ENCODE measurements at places on chromosomes 4 and X.

DNA sequence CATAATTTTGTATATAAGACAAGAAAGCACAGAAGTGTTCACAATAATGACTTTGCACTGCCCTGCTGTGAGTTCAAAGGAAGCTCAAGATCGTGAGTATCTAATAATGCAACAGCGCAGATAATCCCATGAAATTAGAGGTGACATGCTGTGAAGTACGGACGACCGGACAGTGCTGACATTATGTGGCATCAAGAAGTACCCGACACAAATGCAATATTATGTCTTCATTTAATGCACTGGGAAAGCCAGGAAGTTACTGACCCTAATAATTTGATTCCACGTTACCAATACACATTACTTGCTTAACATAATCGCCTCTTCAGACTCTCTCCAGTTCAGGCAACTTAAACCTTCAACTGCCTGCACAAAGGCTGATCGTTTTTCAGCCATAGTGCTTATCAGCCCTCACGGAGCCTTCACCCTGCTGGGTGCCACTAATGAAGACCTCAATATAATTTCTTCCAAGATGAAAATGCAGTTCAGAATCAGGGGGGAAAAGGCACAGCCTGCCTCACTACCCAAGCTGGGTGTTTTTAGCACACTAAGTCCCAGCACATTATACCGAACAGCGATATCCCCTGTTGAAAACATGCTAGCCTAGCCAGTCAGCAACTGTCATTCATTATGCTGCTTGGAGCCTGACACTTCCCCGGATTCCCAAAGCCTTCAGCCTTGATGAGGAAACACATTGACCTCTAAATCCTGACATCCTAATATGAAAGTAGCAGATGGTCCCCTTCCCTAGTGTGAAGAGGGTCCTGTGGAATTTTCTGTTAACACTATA is 56.1 kb downstream of the SLC7A11 start:
- no peak for DNase-seq

DNA sequence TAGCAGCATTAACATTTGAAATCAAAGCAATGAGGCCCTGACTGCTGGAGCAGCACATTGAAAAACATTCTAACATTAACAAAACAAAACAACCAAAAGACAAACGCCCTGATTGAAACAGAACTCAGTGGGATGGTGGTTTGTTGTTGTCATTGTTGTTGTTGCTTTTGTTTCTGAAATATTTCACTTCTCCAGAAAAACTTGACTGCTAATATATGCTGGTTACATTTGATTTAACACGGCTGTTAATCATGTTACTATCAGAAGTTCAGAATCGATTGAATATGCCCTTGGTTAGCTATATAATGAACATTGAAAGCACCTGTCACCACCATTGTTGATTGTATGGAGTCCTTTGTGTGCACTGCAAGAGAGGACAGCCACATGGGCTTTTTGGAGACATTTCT is 790.4 kb upstream of the GALNTL6 start:
- DNase-seq: no peak

DNA sequence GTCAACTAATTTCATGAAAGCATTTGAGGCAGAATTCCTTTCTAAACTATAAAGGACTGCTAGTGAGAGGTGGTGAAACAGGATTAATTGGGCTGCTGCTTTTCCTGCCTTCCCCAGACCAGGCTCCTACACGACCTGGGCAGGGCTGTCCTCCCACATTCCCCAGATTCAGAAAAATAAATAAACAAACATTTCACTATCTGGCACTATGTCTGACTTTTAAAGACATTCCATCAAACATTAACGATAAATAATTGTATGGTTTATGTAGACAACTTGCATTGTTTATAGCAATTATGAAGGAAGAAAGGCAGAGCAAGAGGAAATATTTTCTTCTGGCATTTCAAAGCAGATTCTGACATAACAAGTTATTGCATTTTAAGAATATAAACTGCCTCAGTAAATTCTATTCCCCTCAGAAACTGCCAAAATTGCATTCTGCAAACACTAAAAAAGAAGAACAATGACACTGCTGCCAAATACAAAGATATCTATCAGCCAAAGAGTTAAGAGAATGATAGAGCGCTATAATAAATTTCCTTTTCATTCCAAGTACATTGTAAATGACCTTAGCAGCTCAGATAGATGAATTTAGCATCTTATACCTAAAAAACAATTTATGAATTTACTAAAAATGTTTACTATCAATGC is 214.7 kb upstream of the INTU start:
- no peak for DNase-seq

- DNase-seq: no peak
Observed at GRCh38 chr4:59570860-59571476, 1629.2 kb upstream of the ADGRL3 start.

DNA sequence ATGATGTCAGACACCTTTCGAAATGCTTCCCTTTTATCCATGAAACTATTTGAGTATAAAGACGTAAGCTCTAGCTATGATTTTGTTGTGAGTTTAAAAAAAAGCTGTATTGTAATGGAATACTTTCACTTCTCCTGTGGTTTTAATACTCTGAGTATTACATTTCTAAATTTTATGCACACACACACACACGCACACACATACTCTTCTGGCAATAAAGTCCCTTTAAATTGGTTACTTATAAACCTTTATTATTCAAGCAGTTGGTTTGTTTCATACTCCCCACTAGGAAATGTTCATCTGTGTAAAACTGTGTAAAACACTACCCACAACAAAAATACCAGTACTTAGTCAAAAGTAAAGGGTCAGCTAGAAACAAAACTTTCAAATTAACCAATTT is 18.2 kb downstream of the VAMP7 start:
- DNase-seq: no peak

DNA sequence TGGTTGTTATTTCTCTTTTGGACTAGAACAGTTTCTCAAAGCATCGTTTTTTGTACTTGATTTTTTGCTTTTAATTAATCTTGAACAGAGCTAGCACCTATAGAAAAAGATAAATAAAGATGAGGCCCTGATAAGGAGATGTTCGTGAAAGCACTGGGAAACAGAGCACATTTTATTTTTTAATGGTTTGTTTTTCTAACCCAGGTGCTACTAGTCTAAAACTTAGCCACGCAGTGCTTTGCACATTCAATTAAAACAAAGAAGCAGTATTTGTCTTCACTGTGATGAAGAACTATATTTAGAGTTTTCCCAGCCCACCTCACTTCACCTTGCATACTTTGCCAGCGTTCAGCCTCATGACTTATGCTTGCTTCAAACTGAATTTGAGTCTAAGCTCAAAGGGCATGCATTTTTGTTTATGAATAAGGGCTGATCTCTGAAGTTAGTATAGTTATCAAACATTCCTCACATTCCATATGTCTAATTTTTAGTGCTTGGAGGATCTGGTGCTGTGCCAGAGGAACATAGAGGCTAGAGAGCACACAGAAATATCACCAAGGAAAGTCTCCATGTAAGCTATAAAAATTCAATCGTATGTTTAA is 76.7 kb downstream of the WWC2 start:
- no peak for DNase-seq

DNA sequence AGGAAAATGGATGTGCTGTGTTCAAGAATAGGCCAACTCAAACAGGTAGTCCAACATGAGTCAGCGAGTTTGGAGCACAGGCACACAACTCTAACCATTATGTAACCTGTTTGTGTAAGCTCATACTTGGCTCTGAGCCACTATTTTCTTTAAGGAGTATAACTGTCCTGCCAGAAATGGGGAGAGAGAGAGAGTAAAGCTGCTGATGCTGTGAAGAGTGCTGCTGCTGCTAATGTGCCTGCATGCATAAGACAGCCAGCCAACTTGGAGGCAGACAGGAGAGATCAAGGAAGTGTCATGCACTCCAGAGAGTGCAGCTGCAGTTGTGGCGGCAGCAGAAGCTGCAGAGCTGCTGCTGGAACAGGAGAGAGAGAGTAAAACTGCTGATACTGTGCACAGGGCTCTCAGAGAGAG is 11.7 kb upstream of the STATH start:
- DNase-seq: no peak
